ENCODE measurements at places on chromosomes 5 and 9. TPM values are rescaled to one million over a fixed set of nuclear protein-coding genes. Genes with fewer than 3 reads are reported as not detected.

The PCDHGA11 gene
- 2.2 TPM for total RNA-seq

The PCDHAC1 gene
- total RNA-seq = 0.15 TPM

The RALGPS1 gene
- total RNA-seq = 46.5 TPM

DNA sequence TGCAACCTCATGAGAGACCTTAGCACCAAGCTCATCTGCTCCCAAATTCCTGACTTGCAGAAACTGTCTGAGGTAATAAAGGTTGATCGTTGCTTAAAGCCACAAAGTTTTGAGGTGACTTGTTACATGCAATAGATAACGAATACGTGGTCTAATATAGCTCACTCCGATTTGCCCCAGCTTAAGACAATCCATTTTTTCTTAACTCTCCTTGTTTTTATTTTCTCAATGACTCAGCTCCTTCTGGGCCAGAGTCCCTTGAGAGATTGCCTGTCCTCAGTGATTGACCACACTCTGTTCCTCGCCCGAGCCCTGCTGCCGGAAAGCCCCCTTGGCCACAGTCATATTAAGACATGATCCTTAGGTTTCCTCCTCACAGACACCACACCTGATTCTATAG is 63.7 kb upstream of the FANCC start:
- DNase-seq = no peak

DNA sequence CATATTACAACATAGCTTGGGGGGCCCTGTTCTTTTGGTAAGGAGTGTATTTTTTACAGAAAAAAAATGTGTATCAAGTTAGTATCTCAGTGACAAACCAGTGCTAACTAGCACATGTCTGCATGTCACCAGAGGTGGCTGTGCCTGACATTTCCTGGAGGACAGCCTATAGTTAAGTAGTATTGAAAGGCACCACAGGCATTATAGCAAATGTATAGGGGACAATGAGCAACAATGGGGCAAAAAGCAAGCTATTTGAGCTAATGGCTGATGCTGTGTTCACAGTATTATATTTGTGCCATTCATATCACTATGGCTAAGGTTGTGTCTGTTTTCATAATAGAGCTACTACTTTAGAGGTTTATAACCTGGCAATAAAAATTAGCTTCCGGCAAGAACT is 1644.0 kb downstream of the MAT2B start:
- no peak for DNase-seq

DNA sequence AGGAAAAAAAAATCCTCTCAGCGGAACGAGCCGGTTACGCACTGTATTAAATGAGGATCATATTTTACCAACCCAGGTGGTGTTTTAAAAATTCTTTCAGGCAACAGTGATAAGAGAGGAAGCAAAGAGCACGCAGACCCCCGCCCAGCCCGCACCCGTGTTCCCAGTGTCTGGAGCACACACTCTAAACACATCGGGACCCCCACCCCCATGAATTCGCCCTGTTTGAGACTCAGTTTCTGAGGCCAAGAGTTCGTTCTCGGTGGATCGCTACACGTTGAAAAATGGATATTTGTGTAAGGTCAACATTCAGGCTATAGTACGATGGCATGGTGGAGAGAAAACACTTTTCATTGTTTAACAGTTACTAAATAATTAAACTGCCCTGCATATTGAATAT is 196.3 kb downstream of the MEF2C start:
- no peak for DNase-seq

DNA sequence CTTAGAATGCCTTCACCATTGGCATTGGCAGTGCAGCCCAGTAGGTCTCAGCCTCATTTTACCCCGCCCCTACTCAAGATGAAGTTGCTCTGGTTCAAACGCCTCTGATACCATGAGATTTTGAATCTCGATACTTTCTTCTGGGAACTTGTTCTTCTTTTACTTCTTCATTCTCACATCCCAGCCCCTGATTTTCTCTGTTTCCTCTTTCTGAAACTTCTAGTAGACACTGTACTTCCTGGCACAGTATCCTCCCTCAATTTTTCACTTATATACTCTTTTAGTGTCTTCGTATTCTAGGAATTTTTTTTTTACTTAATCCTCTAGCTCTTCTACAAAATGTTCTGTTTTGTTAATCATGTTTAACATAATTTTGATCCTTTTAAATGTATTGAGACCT is 13.1 kb upstream of the ZNF79 start:
- DNase-seq = no peak

DNA sequence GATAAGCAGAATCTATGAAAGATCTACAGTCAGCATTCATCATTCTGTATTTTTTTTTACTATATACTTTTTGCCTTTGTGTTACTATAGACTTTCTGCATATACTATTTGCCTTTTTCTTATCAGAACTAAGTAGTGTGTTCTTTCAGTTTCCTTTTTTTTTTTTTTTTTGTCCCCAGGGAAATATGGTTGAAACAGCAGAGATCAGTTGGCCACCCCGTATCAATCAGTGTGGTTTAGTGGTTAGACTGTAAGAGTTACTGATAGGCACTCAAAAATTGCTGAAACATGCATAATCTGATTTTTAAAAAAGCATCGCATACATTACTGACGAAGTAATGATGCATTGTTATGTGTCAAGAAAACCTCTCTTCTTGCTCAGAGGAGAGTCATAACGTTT is 990.8 kb upstream of the EDIL3 start:
- DNase-seq = no peak

DNA sequence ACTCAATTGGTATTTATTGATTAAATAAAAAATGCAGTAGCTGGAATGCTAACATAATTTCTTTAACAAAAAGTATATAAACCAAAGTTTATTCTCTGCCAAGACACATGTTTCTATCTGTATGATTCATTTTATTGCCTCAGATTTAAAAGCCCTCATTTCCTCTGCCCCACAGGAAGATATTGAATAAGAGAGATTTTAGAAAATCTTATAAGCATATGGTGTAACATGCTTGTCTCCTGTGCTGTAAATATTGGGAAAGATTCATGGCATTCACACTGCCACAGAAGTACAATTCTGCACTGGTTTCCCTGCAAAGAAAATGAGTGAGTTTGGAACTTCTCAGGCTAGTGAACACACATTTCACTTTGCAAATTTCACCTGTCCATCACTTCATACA is 134.9 kb upstream of the FBXL7 start:
- no peak for DNase-seq

GRCh38 chr5:82777106-82777505 is 300.1 kb downstream of the TMEM167A start:
- DNase-seq = no peak

DNA sequence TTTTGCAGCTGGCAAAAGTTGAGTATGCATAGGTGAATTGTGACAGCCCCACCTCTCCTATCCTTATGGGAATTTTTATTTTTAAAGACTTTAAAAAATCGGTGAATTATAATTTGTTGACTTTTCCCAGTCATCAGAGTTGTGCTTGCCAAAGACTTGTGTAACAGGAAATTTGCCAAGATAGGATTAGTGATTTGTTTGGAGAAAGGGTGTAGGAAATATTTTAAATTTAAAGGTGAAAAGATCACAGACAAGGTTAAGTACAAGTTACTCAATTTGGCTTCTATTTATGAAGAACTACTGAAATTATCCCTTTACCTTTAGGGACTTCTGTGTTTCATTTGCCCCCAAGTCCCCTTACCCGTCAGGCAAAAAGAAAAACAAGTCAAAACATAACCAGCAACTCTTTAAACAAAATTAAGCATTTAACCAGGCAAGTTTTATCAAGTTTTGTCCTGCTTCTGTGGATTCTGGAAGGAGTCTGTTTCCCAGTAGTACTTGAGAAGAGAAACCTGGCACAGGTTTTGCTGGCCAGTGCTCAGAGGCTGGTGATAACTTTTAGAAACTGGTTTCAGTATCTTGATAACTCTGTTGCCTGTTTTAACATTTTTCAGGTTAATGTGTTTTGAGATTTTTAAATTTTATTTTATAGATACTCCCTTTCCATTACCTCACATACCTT is 285.4 kb downstream of the MAST4 start:
- DNase-seq = no peak

GRCh38 chr9:34578241-34579103 is 11.1 kb downstream of the CNTFR start:
- DNase-seq = no peak

- no peak for DNase-seq
These were observed 5.8 kb downstream of the NDUFS6 start for GRCh38 chr5:1806974-1807373.

GRCh38 chr9:78407636-78408312 is 110.8 kb downstream of the PSAT1 start:
- DNase-seq = no peak

- DNase-seq = no peak
These were observed 1.5 kb downstream of the SHROOM1 start for GRCh38 chr5:132828846-132829494.

DNA sequence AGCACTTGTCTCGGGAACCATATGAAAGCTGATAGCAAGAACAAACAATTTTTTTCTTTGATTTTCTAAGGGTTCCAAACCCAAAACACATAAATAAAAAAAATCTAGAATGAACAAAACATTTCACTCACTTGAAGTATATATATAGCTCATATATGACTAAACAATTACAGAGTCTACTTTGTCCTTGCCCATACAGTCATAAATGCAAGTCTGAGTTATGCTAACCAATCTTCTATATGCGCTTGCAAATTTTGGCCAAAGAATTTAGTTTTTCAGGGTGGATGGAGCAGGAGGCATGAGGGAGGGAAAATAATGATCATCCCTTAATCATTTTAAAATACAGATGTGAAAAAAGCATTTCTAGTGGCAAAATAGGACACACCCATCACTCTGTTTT is 370.1 kb downstream of the BNC2 start:
- DNase-seq = no peak

- no peak for DNase-seq
These were observed 74.7 kb upstream of the C5orf46 start for GRCh38 chr5:147981074-147981473.

DNA sequence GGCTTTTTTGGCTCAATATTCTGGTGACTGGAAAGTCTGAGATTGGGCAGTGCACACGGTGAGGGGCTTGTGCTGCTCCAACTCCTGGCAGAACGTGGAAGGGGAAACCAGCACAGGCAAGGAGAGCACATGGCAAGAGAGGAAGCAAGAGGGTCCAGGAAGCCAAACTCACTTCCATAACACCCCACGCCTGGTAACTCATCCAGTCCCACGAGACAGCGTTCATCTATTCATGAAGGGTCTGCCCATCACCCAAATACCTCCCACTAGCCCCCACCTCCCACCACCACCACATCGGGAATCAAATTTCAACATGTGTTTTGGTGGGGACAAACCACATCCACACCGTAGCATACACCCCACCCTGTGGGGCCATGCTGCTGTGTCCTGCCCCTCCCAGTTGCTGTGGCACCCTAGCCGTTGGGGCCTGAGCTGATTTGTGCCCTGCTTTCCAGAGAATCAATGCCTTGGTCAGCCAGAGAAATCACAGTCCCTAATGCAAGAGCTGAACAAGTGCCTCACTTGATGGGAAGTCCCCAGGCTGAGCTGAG is 27.3 kb downstream of the PROP1 start:
- no peak for DNase-seq

- DNase-seq = no peak
These were observed 5.5 kb downstream of the EPB41L4A start for GRCh38 chr5:112413611-112414010.

Measured in left colon (tissue), 2 donors.